ENCODE measurements at places on chromosomes 6 and 20. TPM values are rescaled to one million over a fixed set of nuclear protein-coding genes. Genes with fewer than 3 reads are reported as not detected.

The TNXB gene
- total RNA-seq, result 19.0 TPM

The KCNQ5 gene
- total RNA-seq, result 10.4 TPM

The FHL5 gene
- total RNA-seq, result not detected

The SAMD5 gene
- not detected for total RNA-seq

The SSTR4 gene
- not detected for total RNA-seq

The ELOVL2 gene
- not detected for total RNA-seq

The HEY2 gene
- not detected for total RNA-seq

DNA sequence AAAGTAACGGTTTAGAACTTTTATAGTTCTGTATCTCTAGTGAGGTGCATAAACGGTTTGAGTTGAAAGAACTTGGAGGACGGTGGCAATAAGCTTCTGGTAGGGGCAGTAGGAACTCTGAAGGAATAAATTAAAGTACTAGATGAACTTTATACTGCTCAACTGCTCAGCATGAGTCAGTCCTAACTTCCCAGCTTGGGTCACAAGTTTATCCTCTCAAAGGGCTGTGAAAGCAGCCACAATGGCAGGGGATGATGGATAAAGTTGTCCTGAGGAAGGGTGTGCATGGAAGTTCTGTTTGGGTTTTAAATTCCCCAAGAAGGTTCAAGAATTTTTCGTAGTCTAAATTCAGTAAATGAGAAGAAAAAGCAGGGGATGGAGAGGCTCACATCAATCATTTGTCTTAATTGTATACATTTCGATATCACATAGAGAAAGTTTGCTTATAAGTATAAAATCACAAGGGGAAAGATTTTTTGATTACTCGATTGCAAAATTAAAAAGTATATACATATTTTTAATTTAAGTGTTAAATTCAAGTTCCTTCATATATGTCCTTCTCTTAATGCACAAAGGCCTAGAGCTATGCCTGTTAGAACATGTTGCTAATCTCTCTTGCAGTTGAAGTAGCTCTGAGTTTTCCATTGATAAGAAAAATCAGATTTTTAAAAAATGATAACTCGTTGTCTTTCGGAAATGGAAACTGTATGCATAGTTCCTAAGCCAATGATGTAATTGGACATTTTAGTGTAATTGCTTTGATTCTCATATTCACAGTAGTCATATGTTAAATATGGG lies 55.3 kb upstream of the JAG1 start:
- DNase-seq, result no peak

GRCh38 chr6:1316489-1316971 lies 4.6 kb downstream of the FOXQ1 start:
- DNase-seq, result peak; percentile 20

DNA sequence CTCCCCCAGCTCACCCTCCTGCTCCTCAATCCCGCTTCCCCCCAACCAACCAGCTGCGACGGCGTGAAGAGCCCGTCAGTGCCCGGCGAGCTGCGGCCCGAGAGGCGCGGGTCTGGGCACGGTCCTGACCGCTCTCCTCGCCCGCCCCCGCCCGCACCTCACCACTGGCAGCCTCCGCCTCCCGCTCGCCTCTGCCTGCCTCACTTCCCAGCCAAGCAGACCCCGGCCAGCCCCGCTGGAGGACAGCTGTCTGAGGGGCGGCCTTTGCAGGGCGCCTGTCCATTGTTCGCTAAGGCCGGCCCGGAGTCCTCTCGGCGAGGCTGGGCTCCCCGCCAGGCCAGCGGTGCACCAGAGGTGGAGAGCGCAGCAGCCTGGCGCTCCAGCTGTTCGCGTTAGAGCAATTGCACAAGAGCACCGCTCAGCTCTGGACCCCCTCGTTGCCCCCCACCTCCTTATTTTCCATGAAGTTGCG lies 1.3 kb downstream of the SOBP start:
- DNase-seq, result peak; percentile 57

DNA sequence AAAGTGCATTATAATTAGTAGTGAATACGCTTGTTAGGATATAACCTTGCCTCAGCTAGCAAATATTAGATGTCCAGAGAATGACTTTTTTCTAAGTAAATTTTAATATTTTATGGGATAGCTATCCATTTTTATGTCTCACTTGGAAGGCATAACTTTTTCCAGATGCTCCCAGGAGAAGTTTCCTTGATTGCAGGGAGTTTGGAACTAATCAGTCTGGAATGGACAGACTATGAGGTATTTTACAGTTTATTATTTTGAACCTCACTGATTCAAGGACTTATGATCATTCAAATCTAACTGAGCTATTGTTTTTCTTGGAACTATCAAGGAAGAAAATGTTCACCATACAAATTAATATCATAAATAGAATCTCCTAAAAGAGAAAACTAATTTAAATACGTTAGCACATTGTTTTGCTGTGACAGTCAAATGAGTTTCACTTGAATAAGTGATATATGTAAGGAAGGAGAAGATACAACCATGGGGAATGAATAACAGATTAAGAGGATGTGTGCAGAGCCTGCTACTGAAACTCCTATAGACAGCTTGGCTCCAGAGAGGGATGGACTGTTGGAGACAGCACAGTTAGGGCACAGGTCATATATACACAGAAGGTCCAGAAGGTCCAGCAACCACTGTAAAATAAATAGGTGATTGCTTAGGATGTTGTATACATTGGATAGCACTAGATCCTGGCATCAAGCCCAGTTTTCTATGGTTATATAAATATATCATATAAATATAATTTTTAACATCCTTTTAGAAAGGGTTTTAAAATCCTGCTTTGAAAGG lies 20.6 kb upstream of the LCA5 start:
- no peak for DNase-seq

GRCh38 chr6:34305982-34306708 lies 57.3 kb upstream of the SMIM29 start:
- DNase-seq, result no peak

DNA sequence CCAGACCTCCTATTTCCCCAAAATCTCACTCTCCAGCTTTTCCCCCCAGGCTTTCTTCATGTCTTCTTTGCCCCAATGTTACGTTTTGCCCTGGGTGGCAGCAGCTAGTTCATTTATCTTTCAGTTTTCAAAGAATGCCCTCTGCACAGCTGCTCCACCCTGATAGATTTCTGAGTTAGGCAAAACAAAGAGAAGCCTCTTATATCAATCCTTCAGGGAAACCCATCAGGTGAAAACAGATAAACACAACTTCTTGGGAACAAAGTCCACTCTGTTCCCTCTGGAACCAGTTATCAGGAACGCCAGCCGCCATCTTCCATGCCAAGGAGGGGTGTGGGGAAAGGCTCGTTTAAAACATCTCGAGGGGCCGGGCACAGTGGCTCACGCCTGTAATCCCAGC lies 34.0 kb downstream of the ZBTB9 start:
- no peak for DNase-seq

GRCh38 chr20:41783423-41784208 lies 165.4 kb upstream of the CHD6 start:
- no peak for DNase-seq

DNA sequence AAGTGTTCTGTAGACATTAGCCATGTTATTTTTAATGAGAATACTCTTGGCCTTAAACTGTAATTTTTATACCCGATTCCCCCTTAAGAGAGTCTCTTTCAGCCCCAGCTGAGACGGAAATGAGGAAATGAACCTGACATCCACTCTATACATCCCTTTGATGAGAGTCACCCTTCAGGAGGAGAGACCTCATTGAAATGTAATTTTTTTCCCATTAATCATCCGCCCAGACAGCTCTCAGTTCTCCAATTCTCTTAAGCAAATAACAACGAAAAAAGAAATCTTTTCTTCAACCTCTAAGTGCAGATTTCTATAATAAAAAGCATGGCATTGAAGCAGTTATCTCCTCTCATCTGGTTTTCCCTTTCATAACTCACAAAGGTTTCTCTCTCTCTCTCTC lies 243.8 kb upstream of the PMEPA1 start:
- no peak for DNase-seq

DNA sequence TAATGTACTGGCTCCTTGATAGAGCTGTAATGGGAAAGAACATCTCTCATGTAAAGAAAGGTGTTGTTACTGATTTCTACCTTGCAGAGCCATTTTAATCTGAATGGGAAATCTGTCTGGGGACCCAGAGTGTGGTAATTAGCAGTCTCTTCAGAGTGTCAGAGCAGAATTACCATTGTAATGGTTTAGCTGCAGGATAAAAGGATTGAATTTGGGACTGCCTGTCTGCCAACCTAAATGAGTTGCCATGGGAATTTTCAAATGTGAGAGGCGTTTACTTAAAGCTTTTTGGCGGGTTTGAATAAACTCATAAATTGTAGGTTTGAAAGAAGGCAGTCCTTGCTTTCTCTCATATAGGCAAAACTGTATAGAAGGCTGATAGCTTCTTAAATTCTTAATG lies 128.8 kb downstream of the QKI start:
- no peak for DNase-seq

- DNase-seq, result no peak
Measured at GRCh38 chr6:11780097-11780428, 1.5 kb upstream of the ADTRP start.

DNA sequence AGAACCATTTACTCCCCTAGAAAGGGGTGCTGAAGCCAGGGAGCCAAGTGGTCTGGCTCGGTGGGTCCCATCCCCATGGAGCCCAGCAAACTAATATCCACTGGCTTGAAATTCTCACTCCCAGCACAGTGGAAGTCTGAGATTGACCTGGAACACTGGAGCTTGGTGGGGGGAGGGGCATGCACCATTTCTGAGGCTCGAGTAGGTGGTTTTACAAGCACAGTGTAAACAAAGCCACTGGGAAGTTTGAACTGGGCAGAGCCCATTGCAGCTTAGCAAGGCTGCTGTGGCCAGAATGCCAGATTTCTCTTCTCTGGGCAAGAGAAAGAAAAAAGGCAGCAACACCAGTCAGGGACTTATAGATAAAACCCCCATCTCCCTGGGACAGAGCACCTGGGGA lies 855.8 kb upstream of the CITED2 start:
- no peak for DNase-seq

- DNase-seq, result no peak
Measured at GRCh38 chr20:33113387-33113908, 34.0 kb downstream of the BPIFB4 start.
